EH (cell line): ENCODE measurements at places on chromosomes 5 and 9.

- peak; percentile 45 for DNase-seq
These were observed 887 bp downstream of the PTPDC1 start for GRCh38 chr9:94085062-94085639.

GRCh38 chr9:108933231-108933717 lies 650 bp downstream of the ELP1 start:
- DNase-seq: peak; percentile 31

DNA sequence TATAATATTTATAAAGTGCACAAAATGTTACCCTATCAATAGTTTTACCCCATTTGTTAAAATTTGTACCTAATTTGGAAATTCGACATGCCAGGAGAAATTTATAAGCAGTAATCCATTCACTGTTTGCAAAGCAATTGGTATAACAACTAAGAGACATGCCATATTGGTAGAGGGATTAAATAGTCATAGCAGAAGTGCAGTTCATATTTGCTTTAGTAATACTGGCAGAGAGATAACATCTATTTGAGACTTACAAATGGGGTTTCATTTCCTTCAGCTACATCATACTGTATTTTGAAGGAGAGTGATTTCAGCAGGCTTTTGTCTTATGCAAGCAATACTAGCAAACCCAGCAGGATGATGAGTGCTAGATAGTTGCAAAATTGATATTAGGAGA lies 610.4 kb upstream of the CDH10 start:
- no peak for DNase-seq

- peak; percentile 1 for DNase-seq
These were observed 98.4 kb upstream of the CPLX2 start for GRCh38 chr5:175772747-175773533.

GRCh38 chr5:76849419-76850291 lies at the start of gene S100Z:
Gene S100Z (plus strand): TSS chr5:76850014. CDS start chr5:76875360, 25,346 bp downstream.
- no peak for DNase-seq

- peak; percentile 43 for DNase-seq
These were observed 500.1 kb downstream of the ENC1 start for GRCh38 chr5:74140409-74140808.

DNA sequence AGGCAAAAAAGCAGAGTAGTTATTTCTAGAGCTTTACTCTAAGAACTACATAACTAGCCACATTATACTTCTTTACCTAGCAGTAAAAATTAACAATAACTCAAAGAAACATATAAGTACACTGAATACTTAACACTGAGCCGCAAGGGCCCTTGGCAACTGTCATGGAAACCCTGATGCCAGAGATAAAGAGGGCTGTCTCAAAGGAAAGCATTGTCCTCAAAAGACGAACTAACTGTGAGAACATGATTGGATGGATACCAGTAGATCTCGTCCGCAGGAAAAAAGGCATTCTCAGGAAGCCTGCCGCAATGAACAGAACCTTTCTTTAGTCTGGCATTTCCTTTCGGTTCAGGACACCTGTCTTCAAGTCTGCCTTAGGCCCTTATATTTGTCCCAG lies 379.0 kb upstream of the SLC30A5 start:
- no peak for DNase-seq

DNA sequence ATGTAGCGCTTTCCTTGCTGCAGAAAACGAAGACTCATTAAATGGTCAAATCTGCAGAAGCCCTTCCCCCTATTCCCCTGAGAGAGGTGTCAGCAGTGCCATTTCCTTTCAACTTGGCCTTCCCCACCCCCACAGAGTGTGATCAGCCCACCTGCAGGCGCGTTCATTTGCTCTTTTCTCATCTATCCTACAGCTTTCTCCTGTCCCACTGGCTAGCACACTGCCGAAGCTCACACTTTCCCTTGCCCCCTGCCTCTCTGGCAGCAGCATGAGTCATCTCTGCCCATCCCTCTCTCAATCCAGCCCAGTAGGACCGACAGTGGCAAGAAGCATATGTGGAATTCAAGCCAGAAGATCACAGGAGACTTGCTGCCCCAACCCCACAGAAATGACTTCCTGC lies 213.8 kb downstream of the FAM114A2 start:
- peak; percentile 19 for DNase-seq

- no peak for DNase-seq
These were observed 31.8 kb downstream of the DNAI1 start for GRCh38 chr9:34490360-34490759.

DNA sequence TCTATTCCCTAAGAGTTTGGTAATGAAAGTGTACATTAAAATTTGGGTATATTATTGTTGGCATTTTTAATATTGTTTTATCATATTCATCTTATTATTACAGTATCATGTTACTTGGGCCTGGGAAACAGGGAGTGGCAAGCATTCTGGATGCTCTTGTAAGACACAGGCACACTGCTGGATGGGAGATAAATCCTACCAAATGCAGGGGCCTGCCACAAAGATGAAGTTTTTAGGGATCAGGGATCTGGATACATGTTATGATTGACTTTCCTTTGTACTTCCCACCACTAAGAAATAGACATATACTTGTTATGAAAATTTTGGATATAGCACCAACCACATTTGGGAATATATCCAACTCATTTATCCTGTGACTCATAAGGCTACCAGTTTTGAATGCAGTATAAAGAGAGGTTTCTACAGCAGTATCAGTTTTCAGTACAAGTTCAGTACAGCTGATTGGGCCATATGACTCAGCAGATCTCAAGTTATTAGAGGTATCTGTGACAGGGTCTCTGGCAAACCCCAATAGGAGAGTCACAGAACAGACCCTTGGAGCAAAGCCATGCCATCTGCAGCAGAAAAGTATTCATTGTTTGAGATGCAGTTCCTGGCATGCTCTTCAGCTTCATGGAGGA lies 360.1 kb downstream of the DMAC1 start:
- DNase-seq: peak; percentile 1

GRCh38 chr9:131671133-131671520 lies 68.7 kb downstream of the RAPGEF1 start:
- no peak for DNase-seq

DNA sequence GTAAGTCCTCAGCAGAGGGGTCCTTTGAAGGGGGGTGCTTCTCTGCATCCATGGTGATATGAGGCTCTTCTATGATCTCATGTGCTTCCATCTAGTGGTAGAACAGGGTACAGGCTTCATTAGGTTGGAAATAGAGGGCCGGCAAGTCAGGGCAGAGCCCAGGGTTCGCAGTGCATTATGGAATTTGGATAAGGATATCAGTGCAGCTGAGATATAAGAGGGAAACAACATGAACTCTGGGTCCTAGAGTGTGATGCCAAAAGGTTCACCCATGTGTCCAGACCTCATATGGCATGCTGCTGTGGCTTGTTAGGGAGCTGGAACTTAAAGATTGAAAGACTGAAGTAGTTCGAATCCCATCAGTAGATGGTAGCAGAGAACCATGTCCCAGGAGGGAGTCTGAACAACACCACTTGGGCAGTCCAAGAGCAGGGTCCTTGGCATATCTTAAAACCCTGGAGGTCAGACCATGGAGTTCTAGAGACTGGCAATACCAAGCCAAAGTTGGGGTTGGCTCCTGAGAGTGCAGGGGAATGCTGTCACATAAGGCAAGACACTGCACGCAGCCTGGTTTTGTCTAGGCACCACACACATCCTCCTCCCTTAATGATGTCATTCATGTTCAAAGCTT lies 2.3 kb downstream of the FAM221B start:
- peak; percentile 75 for DNase-seq

- peak; percentile 91 for DNase-seq
These were observed 92.6 kb upstream of the TRIM32 start for GRCh38 chr9:116594547-116594946.

GRCh38 chr9:5843794-5844471 lies 11.0 kb upstream of the ERMP1 start:
- DNase-seq: peak; percentile 65

DNA sequence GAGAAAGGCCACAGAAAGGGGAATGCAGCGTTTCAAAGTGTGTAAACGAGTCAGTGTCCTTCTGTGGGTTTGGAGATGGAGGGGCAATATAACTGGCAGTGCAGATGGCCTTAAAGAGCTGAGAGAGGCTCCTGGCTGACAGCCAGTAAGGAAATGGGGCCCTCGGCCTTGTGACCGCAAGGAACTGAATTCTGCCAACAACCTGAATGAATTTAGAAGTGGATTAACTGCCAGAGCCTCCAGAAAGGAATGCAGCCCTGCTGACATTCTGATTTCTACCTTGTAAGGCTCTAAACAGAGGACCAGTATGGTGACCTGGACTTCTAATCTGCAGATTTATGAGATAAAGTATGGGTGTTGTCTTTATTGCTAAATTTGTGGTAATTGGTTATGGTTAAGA lies 17.5 kb upstream of the NREP start:
- DNase-seq: peak; percentile 76

- peak; percentile 70 for DNase-seq
These were observed 31.0 kb upstream of the HMCN2 start for GRCh38 chr9:130234340-130235260.
